ENCODE measurements at places on chromosomes 6 and 20.

GRCh38 chr6:16230953-16231352, 7.4 kb upstream of the GMPR start:
- no peak for DNase-seq

GRCh38 chr6:52227495-52227894, 16.8 kb downstream of the IL17F start:
- DNase-seq = no peak

DNA sequence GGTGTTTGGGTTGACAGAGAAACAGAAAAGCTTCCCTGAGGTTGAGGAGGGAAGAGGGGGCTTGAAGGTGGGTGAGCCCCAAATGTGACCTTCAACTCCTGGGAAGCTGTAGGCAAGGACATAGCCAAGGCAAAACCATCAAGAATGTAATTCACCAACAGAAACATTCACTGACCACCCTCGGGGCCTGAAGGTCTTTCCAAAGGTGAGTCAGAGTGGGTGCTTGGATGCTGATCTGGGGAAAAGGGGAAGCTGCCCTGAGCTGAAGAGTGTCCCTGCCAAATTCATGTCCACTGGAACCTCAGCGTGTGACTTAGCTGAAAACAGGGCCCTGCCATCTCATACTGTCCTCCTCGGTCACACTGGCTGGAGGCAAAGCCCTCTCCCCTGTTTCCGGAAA, 234.2 kb upstream of the SULF2 start:
- no peak for DNase-seq

- peak; percentile 10 for DNase-seq
Measured at GRCh38 chr6:12092762-12093161, 80.7 kb downstream of the HIVEP1 start.

All from DMS53 (cell line).